Hypothalamus (tissue), 51 donors: ENCODE measurements at places on chromosomes 5 and 9.

DNA sequence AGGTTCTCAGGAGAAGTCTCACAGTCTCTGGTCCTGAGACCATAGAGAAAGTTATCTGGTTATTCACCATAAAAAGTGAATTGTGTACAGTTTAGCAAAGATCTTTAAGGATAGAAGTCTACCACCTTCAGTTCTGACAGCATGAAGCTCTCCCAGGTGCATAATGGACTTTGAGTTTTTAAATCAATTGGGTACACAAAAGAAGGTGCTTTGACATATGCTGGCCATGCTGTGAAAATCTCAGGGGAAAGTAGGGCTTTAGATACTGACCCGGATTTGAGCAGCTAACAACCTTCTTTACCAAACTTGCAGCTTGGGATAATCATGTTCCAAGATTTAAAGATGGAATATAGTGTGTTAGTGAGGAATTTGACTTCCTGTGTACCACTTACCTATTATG is 264.2 kb downstream of the ZSWIM6 start:
- no peak for DNase-seq

DNA sequence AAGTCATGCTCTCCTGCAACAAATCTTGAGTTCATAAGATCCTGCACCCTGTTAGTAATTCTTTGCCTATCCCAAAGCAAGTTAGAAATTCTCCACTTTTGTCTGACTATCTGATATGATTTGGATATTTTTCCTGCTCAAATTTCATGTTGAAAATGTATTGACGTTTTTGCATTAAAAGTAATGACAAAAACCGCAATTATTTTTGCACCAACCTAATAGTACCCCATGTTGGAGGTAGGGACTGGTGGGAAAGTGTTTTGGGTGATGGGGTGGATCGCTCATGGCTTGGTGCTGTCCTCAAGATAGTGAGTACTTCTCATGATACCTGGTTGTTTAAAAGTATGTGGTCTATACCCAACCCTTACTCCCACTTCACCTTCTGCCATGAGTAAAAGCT is 713.4 kb downstream of the CDH18 start:
- no peak for DNase-seq

DNA sequence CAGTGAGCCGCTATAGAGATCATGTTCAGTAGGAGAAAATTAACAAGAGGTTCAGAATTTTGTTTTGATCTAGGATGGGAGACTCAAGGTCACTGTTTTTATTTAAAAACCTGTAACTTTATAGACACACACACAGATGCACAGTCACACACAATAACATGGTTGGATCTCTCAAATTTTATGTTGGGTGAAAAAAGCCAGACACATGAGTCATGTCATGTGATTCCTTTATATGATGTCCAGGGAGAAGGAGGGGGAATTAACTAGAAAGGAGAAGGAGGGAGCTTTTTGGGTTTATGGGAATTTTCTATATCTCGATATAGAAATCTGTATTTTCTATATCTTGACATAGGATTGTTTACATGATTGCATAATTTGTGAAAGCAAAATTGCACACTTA is 17.1 kb downstream of the C6 start:
- DNase-seq = no peak

- no peak for DNase-seq
Observed at GRCh38 chr5:175854231-175855040, 16.9 kb upstream of the CPLX2 start.

DNA sequence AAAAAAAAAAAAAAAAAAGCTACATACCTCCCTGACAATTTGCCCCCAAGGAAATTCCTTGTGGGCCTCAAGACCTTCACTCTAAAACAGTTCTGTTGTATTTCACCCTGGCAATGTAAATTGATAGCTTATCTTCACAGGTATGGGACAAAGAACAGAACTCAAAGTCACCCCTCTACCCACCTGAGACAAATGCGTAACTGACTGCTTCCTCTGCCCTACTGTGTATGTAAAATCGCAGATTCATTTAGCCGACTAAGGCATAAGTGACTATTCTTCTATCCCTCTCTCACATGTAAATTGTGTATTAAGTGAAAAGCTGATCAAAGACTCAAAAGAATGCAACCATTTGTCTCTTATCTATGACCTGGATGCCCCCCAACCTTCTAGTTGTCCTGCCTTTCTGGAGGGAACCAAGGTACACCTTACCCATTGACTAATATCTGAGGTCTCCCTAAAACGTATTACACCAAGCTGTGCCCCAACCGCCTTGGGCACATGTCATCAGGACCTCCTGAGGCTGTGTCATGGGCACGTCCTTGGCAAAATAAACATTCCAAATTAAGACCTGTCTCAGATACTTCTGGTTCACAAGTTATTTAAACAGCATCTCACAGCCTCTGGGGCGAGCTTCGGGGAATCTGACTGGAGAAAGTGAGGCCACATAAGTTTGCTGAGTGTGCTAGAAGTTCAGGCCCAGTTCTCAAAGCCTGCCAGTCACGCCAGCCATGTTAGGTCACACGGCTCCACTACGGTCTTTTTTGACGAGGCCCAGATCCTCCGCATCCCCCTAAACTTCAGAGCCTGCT is 954 bp downstream of the TBCA start:
- DNase-seq = no peak

DNA sequence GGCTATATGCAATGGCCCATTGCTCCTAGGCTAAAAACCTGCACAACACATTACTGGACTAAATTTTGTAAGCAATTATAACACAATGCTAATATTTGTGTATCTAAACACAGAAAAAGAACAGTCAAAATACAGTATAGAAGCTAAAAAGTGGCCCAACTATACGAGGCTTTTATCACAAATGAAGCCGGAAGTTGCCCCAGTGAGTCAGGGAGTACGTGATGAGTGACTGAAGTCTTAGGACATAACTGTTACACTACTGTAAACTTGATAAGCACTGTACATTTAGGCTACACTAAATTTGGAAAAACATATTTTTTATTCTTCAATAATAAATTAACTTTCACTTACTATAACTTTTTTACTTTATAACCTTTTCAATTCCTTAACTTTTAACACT is 105.2 kb upstream of the PRR16 start:
- no peak for DNase-seq

GRCh38 chr9:117662651-117663050 is 41.6 kb upstream of the TLR4 start:
- no peak for DNase-seq

DNA sequence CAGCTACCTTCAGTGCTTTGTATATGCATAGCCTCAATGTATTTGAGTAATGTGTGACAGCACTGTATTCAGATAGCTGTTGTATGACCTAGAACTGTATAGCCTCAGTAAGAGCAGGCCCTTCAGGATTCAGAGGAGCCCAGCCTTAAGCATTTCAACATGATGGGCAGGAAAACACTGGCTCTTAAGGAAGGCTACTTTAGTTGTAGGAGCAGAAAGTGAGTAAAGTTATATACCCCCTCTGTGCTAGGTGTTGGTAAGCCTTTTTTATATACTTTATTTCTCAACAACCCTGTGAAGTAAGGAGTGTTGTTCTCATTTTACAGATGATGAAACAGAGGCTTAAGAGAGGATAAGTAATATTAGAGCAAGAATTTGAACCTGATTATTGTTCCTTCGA is 1.5 kb upstream of the GPR21 start:
- no peak for DNase-seq

DNA sequence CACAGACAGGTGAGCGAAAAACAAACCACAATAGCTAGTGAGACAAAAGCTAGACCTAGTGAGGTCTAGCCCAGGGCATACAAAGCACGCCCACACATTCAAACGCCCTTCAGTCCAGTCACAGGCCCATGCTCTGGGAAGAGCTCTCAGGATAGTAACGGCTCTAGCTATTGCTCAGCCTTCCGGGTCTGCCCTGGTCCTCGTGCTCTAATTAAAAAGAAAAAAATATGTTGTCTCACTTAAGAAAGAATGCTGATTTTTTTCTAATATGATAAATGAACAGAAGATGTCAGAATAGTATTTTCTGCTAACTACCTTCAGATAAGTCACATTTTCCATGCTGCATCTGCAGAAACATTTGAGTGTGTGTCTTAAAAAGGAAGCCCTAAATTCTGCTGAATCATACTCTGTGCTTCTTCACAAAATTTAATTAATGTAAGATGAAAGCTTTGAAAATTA is 94.5 kb downstream of the PLPP1 start:
- DNase-seq = no peak

- no peak for DNase-seq
Observed at GRCh38 chr5:60382716-60383115, 317.2 kb downstream of the DEPDC1B start.

DNA sequence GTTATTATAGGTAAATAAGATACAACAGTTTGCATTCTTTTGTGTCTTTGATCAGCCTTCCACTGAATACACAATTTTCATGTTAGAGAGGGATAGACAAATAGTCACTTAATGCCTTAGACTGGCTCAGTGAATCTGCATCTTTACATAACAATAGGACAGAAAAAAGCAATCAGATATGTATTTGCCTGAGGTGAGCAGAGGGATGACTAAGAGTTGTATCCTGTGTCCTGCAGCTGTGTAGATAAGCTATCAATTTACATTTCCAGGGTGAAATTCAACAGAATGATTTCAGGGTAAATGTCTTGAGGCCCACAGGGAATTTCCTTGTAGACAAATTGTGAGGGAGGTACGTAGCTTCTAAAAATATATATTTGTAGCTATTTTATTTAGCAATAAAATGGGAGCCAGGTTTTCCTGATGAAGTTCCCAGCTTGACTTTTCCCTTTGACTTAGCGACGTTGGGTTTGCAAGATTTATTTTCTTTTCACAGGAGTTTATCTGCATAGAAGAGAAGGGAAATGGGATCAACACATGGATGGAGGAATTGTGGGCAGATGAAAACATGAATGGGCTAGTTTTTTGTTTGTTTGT is 586.1 kb upstream of the CDH6 start:
- no peak for DNase-seq

- no peak for DNase-seq
Observed at GRCh38 chr5:117054911-117055310, 480.3 kb upstream of the SEMA6A start.

DNA sequence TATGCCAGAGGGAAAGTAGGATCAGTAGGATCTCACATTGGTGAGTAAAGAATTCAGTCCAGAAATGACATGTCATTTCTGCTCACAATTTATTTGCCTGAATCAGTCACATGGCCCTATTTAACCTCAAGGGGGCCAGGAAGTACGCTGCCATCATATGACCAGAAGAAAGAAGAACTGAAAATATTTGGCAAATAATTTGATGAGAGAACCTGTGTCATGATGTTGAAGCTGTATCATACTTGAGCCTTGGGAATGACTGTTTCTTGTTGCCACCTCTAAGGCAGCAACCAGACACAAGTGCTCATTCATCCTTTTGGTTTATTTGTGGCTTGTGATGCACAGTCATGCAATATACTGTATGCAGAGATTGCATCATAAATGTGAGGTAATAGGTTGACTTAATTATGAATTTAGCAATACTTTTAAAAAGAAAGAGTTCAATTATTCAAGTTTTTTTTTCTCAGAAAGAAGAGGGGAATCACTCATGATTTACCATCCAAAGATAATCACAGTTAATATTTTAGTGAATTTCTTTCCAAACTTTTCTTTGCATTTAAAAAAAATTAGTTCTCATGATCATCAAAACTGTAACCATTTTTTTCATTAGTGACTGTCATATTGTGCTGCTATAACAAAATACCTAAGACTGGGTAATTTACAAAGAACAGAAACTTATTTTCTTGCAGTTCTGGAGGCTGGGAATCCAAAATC is 8.2 kb upstream of the ZFYVE16 start:
- no peak for DNase-seq

DNA sequence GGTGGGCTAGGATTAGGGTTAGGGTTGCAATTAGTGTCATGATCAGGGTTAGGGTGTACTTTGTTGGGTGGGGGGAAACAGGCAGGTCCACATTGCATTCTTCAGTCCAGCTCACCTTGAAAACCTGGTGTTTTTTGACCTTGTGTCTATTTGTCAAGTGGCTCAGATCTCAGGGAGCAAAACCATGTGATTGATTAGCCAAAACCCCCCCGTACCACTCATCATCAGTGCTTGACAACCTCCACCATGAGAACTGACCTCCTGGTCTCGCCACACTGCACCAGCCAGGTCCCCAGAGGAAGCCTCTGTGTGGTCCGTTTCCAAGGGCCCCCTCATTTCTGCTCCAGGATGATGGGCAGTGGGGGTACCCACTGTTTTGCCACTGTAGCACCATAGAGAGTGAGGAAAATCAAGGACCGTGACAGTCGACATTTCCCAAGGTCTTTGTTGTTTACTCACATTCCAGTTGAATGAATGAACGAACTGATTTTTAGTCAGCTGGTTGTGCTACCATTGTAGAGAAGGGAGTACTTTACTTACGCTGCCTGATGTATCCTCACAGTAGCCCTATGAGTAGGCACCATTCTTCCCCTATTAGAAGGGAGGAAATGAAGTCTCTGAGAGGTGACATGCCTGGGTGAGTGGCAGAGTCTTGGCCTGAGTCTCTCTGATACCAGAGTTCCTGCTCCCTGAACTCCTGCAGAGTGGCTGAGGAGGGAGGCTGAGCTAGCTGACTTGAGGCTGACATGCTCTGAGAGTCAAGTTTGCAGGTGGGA is 84.8 kb downstream of the RAD23B start:
- DNase-seq = no peak

DNA sequence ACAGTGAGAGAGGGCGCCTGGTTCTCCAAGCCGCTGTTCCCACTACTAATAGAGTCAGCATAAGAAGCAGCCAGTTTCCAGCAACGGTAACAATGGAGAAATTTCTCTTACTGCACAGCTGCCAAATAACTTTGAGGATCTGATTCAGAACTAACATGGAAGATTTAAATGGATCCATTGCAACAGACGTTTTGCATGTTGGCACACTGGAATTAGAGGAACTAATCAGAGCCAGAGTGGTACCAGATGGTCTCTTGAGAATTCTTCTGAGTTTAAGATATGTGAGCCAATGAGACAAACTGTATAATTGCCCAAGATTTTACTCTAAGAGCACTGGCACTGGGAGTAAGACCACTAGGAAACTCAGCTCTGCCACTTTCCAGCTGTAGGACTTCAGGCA is 186.5 kb downstream of the EFNA5 start:
- DNase-seq = no peak

- DNase-seq = no peak
Observed at GRCh38 chr9:99509065-99509745, 287.1 kb downstream of the SEC61B start.

- no peak for DNase-seq
Observed at GRCh38 chr5:170720179-170720578, 63.3 kb upstream of the GABRP start.

GRCh38 chr5:52996979-52997378 is 7.8 kb downstream of the ITGA2 start:
- DNase-seq = no peak

- DNase-seq = no peak
Observed at GRCh38 chr9:6759185-6759977, 1.6 kb downstream of the KDM4C start.

- no peak for DNase-seq
Observed at GRCh38 chr5:74369173-74369572, 271.4 kb downstream of the ENC1 start.

- DNase-seq = no peak
Observed at GRCh38 chr5:373710-374602, 52.4 kb downstream of the AHRR start.

GRCh38 chr5:163177971-163178370 is 259.4 kb upstream of the CCNG1 start:
- DNase-seq = no peak
